Activated naive CD4-positive, alpha-beta T cell treated with anti-CD3 and anti-CD28 coated beads, Interleukin-2, amount 10 ng/mL, durations not matched to agents 7 days and 5 days (primary cell): ENCODE measurements at places on chromosomes 13 and 19.

GRCh38 chr19:7522923-7523667 is 671 bp downstream of the MCOLN1 start:
- DNase-seq, result no peak

GRCh38 chr13:29703421-29703820 is 107.9 kb upstream of the SLC7A1 start:
- no peak for DNase-seq

DNA sequence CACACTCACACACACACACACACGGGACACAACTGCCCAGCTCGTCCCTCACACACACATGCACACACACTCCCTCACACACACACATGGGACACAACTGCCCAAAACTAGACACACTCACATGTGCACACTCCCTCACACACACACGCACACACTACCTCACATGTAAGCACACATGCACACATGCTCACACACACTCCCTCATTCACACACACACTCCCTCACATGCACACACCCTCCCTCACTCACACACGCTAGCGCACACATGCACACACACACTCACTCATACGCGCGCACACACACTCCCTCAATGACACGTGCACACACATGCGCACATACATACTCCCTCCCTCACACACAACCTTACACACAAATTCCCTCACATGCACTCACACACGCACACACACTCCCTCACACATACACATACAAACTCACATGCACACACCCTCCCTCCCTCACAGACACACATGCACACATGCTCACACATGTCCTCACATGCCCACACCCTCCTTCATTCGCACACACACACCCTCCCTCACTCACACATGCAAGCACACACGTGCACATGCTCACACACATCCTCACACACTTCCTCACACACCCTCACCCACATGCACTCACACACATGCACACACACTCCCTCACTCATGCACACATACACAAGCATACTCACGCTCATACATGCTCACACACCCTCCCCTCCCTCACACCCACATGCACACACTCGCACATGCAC is 9.0 kb upstream of the RASA3 start:
- DNase-seq, result no peak

DNA sequence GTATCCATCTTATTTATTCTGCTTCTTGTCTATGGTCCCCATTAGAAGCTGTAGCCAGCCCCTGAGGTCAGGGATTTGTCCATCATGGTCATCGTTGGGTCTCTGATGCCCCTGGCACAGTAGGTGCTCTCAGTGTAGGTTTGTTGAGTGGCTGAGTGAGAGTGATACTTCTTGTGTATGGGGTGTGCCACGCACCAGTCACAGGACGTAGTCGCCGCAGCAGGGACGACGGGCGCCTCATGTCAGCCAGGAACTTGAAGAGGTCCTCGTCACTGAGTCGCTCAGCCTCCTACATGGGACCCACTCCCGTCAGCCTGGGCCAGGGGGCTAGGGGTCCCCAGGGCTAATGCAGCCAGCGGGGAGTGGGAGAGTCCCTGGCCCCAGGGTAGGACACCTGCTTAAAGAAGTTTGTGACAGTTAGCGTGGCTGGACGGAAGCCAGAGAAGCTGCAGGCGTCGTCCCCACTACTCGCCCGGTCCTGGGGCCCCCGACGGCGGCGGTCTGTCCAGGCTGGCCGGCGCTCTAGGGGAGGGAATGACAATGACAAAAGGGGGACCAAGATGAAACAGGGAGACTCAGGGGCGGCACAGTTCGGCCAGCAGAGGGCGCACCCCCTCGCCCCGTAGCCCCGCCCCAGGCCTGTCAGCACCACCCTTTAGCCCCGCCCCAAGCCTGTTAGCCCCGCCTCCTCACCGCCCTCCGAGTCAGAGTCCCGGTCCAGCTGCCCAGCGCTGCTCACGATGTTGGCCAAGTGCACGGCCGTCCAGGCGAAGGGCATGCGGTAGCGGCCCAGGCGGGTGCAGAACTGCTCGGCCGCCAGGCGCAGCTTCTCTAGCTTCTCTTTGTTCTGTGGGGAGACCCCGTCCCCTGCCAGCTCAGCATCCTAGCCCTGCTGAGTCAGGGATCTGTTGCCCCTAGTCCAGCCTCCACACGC is 3.7 kb downstream of the ANGPTL8 start:
- DNase-seq, result peak; percentile 88

- DNase-seq, result peak; percentile 85
Observed at GRCh38 chr19:46786236-46787039, 2.0 kb downstream of the SLC1A5 start.

- no peak for DNase-seq
Observed at GRCh38 chr13:98687319-98687718, 65.2 kb downstream of the SLC15A1 start.

DNA sequence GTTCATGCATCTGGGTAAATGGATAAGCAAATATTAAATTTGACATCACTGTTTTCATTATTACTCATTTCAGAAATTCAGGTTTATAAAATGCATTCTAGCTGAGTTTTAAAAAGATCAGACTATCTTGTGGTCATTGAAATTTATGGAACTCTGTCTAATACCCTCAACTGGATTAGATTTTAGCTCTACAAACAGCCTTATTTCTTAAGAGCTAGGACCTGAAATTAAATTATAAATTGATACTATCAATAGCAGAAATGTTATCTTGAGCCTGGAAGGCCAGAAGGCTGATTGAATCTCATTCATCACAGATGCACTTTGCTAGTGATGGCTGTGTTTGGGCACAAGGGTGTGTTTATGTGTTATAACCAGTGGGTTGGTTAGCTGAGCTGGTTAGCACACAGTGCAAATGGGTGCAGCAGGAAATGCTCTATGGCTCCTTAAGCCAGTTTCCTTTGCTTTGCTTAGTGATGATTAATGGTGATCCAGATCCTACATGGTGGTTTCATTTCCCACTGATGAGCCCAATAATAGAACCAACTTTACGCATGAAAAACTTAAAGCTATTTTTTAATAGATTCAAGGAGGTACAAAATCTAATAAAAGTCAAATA is 310.8 kb upstream of the KLF12 start:
- DNase-seq, result no peak

DNA sequence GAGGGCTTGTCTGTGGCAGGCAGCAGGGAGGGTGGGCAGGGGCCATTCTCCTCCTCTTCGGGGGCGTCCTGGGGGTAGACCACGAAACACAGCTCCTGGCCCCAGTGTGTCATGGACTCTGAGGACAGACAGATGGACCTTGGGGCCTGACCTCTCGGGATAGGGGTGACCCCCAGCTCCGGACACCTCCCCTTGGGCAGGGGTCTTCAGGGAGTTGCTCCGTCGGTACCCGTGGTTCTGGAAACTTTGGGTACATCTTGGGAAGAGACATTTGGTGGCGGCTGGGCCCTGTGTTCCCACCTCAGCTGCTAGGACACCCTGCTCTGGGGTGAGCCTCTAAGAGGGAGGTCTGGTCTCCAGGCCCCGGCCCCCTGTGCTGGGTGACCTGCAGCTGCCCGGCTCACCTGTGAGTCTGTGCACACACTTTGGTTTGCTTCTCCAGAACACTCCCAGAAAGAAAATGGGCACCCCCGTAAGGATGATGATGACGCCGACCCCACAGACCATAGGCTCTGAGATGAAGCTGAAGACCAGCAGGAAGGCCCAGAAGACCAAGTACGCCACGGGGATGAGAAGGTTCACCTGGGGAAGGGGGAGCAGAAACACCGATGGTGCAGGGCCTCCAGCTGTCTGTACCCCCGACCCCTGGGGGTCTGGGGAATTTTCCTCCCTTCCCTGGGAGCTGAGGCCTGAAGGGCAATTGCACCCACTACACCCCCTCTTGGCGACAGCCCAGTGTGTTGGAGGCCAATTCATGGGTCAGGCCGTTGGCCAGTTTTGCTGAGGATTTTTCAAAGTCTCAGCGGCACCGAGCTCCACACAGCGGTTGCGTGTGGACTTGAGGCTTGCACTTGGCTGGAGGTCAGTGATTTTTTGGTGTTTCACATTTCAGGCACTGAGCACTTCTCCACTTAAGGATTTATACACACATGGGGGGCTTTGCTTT is 15.0 kb downstream of the LRP3 start:
- DNase-seq, result no peak

- DNase-seq, result no peak
Observed at GRCh38 chr13:102978168-102978567, 88.0 kb downstream of the SLC10A2 start.

GRCh38 chr13:111017755-111018459 is 97.2 kb upstream of the ARHGEF7 start:
- no peak for DNase-seq

GRCh38 chr13:51645154-51645650 is 60.9 kb downstream of the WDFY2 start:
- DNase-seq, result peak; percentile 31

DNA sequence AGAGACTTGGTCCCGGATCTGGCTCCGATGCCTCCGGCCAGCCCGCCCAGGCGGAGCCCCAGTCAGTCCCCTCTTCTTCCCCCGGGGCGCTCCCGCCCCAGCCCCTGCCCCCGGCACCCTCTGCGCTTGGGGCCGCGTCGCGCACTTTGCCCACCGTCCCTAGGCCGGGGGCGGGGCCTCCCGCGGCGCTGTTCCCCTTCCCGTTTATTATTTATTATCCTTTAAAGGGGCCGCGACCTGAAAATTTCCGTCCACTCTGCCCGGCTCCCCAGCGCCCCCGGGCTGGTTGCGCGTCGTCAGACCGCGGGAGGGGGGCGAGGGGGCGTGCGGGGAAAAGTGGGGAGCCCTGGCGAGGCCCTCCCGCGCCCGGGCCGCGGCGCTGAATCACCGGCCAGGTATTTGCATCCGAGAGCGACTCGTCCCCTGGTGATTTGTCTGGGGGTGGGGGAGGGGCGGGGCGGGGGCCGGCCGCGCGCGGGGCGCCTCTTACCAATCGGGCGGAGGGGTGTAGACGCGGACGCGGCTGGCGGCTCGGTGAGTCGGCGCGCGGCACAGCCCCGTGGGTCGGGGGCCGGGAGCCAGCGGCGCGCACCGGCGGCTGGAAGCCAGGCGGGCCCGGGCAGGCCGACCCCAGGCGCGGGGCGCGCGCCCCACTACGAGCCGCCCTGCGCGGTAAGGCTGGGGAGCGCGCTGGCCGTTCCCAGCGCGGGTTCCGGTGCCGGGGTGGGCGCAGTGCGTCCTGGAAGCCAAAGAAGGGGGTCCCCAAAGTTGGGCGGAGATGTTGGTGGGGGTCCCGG is at the start of gene ARID3A:
Gene ARID3A (plus strand): TSS at position 510 of the 797 bp plus-strand sequence. CDS start 3,494 bp downstream, outside the sequence.
- peak; percentile 82 for DNase-seq

GRCh38 chr13:65159803-65160202 is 2070.3 kb downstream of the PCDH9 start:
- DNase-seq, result no peak
